ENCODE measurements at places on chromosomes 1 and 21.

GRCh38 chr1:220927442-220927841 lies 48.2 kb downstream of the HLX start:
- no peak for DNase-seq

- no peak for DNase-seq
Measured at GRCh38 chr1:16243936-16244649, 7.1 kb upstream of the CPLANE2 start.

- no peak for DNase-seq
Measured at GRCh38 chr1:116997636-116998035, 3.9 kb upstream of the CD101 start.

DNA sequence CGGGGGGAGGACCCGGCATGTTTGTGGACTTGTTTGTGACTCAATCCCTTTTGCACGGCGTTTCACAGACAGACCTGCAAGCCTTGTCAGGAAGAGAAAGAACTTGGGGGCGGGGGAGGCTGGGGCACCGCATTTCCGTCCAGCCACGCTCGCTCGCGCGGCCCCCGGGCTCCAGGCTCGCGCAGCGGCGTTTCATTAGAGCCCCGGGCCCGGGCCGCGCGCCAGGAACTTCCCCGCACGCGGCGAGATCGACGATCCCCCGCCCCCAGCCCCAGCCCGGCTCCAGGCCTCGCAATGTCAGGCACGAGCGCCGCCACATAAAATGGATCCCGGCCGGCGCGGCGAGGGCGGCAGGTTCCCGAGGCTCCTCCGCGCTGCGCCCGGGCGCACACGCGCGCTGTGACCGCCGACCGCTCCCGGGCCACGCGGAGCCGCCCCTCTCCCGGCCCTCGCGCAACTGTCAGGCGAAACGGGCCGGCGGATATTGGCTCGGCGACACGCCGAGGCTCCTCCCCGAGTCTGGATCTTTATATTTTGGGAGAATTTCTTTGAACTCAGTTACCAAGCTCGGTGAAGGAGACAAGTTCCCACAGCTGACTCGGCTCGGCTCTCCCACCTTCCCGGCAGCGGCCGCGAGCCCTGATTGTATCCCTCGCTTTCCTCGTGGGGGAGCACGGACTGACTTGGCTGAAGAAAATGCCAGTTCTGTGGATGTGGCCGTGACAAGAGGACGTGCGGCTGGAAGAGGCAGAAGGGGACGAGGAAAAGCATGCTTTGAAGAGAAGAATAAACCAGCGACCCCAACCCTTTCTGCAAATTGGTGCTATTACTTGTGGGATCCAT lies at the start of gene KIF26B:
Gene KIF26B, plus strand, starts transcription at position 557 of the 843 bp plus-strand sequence. CDS start 440 bp downstream, outside the sequence.
- DNase-seq, result no peak

DNA sequence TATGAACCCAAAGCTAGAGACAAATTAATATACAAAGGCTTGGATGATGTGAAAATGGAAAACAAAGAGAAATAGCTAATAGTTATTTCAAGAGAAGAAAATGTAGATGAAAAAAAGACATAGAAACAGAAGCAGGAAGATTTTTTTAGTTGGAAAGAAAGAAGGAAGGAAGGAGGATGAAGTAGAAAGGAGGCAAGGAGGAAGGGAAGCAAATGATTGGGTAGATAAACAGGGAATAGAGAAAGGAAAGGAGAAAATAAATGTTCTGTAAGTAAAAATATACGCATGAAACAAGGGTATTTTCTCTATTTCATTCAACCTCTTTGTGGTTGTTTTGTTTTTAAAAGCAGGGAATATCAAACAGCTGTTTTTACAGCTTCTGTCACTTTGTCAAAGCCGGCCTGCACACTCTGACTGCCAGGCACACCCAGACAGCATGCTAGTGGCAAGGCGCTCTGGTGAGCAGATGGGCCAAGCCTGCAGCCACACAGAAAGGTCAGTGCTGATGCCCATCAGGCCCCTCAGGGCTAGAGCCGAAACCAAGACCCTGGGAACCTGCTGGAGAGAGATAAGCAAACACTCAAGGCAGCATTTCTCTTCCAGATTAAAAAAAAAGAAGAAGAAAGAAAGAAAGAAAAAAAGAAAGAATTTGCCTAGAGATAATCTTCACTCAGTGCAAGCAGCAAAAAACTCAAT lies 72.9 kb upstream of the CTTNBP2NL start:
- DNase-seq, result no peak

DNA sequence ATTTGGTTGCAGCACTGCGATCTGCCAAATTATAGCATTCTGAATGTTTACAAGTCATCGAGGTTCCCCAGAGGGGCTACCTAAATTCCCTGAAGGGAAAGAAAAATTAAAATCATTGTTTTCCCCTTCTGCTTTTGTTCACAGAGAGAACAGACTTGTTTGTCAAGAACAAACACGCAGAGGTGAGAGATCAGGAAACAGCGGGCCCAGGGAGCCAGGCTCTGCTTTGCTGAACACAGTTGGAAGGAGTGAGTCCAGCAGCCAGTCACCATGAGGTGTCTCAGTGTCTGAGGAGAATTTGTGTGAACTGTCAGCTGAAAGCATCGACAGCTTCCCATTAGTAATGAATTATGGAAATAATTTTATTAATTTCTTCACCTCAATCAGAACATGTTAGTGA lies 52.5 kb downstream of the RWDD3 start:
- no peak for DNase-seq

- no peak for DNase-seq
Measured at GRCh38 chr1:235429143-235429542, 61.9 kb downstream of the TBCE start.

DNA sequence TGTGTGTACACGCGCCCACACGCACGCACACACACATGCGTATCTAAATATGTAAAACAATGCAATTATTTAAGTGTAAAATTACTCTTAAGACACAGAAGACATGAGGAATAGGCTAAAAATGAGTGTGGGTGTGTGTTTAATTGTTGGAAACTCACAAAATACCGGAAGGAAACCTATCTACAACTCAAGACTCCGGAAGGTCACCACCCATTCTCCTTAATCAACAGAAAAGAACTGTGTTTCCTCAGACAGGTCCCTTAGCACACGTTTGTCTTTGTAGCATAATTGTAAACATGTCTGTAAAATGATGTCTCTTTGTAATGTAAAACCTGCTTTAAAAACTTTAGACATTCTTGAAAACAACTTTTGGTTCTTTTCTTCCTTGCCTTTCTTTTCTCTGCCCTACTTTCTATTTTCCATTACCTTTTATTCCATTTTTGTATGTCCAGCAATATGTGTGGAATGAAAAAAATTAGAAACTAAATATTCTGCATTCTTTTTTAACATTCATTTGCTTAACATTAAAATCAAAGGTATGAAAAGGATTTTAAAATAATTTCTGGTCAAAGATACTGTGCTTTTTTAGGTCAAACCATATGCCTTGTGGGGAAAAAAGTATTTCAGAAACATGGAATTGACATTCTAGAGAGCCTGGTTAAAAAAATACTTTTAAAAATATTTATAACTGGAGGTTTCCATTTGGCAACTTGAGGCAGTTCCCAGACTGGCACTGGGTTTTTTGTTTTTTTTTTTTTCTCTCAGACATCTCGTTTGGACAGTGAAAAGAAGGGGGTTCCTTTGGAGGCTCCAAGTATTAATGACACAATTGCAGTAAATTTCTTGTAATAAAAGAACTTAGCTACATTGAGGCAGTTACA lies 46.2 kb downstream of the ATP5PF start:
- no peak for DNase-seq

DNA sequence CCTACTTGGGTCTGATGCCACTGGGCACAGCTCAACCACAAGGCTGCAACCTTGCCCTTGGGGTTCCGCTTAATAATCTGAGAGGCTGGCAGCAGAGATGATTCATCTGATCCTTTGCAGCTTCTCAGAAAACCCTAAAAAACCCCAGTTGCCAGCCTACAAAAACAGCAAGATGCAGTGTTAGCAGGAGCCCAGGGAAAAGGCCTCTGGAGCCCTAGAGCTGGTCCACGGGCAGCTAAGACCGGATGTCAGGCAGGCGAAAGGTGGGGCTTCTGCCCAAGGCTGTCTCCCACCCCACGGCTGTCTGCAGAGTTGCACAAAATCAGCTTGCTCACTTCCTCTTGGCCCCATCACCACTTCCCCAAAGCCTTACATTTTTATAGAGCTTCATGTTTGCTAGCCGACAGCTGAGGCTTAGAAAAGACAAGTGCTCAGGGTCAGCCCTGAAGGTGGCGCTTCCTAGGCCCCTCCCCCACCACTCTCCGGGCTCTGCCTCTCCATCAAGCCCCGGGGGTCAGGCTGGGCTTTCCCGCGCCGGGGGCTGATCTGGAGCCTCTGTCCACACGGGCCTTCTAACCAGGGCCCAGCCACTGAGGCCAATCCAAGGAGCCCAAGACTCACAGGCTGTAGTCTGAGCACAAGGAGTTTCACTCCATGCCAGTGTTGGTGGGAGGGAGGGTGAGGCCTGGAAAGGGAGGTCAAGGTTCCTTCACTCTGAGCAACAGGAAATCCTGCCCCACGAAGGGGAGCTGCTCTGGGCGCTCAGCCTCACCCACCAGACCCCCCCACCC lies 4.2 kb upstream of the ADORA3 start:
- DNase-seq, result no peak

- DNase-seq, result no peak
Measured at GRCh38 chr21:38282921-38283320, 26.1 kb downstream of the KCNJ15 start.

GRCh38 chr21:35390013-35390776 lies 341.1 kb upstream of the RUNX1 start:
- no peak for DNase-seq

- no peak for DNase-seq
Measured at GRCh38 chr1:162822391-162823200, 32.1 kb downstream of the HSD17B7 start.

- DNase-seq, result no peak
Measured at GRCh38 chr21:37532868-37533780, 166.6 kb downstream of the DYRK1A start.

GRCh38 chr1:6800745-6801144 lies 15.5 kb downstream of the CAMTA1 start:
- DNase-seq, result no peak

DNA sequence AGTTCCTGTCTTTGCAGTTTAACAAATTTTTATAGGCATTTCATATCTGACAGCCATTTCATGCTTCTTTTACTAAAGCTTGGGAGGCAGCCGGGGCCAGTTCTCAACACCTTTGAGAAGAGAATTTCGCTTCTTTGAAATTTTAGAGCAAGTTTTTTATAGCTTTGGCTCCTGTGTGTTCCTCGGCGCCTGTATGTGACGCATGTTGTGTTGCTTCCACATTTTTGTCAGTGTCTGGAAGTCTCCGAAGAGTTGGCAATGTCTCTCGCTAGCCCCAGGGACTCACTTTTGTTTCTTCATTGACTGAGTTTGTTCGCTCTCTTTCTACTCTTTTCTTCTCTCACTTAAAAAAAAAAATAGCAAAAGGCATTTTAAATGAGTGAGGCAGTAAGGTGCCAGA lies 386.9 kb upstream of the PLXNA2 start:
- no peak for DNase-seq

DNA sequence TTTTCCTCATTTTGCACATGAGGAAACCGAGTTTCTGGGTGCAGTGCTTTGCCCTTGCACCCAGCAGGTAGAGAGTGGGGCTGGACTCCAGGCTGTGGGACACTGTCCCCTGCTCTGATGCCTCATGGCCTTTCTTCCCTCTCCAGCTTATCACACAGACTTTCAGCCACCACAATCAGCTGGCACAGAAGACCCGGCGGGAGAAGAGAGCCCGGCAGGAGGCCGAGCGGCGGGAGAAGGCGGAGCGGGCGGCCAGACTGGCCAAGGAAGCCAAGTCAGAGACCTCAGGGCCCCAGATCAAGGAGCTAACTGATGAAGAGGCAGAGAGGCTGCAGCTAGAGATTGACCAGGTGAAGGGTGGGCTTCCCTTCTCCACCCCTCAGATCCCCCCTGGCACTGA lies 19.0 kb downstream of the KDF1 start:
- DNase-seq, result no peak

DNA sequence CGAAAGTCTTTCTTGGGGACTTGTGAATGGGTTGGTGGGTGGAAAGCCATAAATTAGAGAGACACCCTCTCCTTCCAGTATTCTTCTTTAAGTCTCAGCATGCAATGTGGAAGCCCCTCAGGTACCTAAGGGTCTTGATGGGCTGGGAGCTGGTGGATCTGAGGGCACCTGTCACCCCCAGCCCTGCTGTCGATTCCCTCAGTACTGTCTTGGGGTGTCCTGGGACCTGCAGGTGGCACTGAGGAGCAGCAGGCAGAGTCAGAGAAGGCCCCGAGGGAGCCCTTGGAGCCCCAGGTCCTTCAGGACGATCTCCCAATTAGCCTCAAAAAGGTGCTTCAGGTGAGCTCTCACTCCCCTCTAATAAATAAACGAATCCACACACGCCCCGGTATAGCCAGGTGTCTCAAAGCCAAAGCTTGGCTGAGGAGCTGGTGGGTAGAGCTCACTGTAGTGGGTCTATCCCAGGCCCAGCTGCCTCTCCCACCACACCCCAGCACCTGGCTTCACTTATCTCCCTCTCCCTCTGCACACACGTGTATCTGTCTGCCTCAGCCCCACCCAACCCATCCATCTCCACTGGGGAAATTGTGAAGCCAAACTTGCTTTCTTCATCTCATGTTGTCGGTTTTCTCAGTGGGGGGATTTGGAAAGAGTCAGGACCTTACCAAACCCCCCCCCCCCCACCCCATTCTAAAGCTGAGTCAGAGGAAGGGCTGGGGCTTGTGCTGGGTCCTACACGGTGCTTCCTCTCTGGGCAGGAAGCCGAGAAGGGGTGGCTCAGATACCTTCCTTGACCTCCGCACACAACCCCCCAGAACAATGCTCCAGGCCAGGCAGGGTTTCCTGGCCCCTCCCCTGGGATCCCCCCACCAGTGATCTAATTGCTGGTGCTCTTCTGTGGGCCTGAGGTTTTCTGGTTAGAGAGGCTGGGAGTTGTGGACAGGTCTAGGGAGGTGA lies 1.6 kb downstream of the ADAM15 start:
- DNase-seq, result no peak

- DNase-seq, result no peak
Measured at GRCh38 chr1:192430644-192431043, 113.9 kb downstream of the RGS21 start.

- no peak for DNase-seq
Measured at GRCh38 chr1:11888877-11889208, 30.1 kb upstream of the NPPB start.
